ENCODE measurements at places on chromosomes 16 and 17.

DNA sequence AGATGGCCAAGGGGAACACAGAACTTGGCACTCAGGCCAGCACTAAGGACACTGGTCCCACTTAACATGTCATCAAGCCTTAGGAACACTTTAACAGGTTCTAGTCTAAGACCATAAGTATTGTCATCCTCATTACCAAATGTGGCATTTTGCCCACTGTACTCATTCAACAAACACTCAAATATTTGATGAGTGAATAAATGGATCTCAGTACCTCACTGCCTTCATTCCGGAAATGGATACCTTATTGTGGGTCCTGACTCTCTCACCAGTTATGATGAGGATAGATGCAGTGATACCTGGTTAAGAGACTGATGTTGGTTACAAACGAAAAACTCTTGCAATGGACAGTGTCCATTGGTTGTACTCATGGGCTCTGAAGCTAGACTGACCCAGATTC, 455.2 kb upstream of the DYNLRB2 start:
- no peak for DNase-seq

- no peak for DNase-seq
These were observed 21.0 kb upstream of the SEC14L1 start for GRCh38 chr17:77119668-77120301.

DNA sequence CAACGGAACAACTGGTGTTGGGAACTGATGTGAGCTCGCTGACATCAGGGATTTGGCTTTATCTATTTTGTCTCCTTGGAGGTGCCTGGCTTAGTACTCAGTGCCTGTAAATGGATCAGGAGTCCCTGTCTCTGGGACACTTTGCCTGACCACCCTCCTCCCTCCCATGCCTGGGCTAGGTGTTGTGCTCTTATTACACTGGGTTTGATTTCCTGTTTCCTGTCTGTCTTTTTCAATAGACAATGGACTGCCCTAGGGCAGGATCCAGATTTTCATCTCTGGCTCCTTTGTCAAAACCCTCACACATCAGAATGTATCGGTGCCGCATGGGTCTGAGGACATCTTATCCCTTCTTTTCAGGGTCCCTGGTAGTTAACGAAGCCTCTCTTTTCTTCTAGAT, 223.6 kb upstream of the ASIC2 start:
- no peak for DNase-seq

DNA sequence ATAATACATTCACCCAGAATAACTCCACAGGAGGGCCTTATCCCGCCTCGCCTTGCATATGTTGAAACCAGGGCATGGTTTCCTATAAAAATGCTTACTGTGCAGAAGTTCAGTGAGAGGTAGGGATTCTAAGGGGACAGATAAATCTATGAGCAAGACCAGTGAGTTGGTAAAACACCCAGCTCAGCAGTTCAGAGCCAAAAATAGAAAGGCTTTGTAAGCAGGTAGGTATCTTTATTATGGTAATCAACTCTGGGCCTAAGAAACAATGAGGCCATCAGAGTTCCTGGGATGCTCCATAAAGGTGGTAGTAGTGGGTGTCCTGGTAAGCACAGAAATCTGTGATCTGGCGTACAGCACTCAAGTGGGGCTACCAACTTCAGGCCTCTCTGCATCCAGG, 549.4 kb upstream of the CDH5 start:
- no peak for DNase-seq

DNA sequence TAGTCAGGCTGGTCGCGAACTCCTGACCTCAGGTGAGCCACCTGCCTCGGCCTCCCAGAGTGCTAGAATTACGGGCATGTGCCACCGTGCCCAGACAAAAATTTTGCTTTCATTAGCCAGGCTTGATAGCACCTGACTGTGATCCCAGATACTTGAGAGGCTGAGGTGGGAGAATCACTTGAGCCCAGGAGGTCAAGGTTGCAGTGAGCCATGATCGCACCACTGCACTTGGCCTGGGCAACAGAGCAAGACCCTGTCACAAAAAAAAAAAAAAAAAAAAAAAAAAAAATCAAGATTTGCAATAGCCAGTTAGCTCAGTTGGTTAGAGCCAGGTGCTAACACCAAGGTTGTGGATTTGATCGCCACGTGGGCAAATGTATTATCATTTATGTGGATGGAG, 6.1 kb upstream of the FXR2 start:
- DNase-seq: no peak

DNA sequence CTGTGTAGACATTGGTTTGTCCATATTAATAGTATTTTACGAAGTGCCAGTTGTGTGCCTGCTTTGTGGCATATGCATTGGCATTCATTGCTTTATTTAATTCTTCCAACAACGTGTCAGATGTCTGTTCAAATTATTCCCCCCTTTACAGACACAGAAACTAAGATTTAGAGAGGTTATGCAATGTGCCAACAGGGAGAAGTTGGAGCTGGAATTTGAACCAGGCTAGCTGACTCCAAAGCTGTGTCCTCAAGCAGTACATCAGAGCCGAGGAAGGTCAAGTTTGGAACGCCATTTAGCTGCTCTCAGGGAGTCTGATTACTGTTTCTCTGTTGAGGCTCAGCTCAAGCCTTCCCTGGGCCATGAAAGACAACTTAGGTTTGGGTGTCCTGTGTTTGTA, 232.3 kb downstream of the WWOX start:
- no peak for DNase-seq

DNA sequence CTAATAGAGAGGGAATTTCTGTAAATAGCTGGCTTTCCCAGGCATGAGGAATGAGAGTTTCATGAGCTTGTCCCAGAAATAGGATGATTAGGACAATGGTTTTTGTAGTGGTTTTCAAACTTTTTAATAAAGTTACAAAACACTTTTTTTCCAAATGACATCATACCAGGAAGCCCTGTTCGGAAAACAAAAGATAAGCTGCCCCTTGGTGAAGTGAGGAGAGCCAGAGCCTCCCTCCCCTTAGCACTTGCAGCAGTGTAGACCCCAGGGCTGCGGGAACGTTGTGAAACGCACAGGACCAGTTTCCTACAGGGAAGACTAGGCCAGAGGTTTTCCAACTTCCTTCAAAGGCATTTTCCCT, 7.6 kb downstream of the FBRS start:
- DNase-seq: no peak

- DNase-seq: no peak
These were observed 146.3 kb upstream of the NOL11 start for GRCh38 chr17:67571478-67571877.

- DNase-seq: no peak
These were observed 95.1 kb upstream of the PIRT start for GRCh38 chr17:10932938-10933337.

- no peak for DNase-seq
These were observed 14.9 kb downstream of the WNT3 start for GRCh38 chr17:46803544-46803943.

DNA sequence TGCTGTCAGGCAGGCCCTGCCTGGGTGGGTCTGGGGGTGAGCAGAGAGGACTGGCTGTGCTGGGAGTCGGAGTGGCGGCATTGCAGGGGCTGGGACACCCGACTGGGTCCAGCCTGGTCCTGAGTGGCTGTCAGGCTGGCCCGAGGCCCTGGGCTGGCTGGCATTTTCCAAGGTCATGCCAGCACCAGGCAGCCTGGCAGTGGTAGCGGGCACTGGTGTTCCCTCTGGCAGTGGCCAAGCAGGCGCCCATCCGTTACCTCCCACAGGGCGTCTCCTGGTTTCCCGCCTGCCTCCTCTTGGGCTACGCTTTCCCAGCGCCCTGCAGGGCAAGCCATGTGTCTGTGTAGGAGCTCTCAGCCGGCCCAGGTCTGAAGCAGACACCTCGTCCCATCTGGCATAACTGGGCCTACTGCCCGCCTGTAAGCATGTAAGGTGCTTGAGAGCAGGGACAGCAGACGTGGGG, 5.7 kb upstream of the PKMYT1 start:
- no peak for DNase-seq

GRCh38 chr16:67648764-67649407, 3.9 kb downstream of the CARMIL2 start:
- no peak for DNase-seq

DNA sequence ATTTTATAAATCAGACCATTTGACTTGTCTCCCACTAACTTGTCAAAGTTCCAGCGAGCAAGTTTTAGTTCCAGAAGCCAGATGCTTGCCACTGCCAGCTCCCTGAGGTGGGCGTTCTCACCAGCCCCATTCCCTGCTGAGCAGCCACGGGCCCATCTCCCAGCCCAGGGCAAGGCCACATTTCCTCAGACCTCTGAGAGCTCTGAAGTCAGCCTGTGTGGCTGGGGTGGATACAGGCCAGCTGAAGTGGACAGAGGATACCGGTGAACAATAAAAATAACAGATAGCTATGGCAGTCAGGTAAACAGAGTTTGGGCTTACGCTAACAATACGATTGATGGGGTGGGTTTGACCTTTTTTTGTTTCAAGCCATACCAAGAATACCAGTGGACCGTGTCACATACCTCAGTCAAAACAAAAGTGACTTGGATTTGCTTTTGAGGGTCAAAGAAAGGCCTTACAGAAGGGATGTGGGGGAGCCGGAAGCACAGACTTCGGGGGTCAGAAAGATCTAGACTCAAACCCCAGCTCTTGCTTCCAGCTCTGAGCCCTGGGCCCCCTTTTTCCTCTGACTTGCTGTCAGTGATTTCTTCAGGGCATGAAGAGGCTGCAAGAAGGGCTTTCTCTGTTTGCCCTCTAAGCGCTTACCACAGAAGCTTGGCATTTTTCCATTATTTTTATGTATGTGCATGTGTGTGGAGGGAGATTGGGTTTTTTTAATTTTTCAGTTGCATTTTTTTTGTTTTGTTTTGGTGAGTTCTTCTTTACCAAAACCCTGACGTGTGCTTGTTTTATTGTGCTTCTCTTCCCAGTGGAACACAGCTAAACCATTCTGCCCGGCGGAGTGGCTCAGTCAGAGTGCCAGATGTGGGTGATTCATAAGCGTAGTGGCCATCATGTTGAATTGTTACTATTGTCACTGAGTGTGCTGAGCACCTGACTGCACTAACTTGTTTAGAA, 109.9 kb downstream of the GNAO1 start:
- no peak for DNase-seq

GRCh38 chr17:19421219-19421618, 10.2 kb downstream of the RNF112 start:
- DNase-seq: no peak

DNA sequence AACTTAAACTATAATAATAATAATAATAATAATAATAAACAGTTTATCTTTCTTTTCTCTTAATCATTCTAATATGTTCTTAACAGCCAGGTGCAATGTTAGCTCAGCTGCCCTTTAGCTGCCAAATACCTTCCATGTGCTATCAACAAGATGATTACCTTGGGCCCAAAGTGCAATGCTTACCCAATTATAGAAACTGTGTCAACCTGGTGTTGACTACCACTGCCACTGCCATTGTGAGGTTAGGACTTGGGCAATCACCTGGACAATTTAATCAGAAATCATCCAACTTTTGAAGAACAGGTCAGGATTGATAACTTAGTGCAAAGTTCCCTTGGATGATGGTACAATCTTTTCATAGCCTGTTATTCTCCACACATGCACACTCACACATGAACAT, 371.8 kb upstream of the SALL1 start:
- no peak for DNase-seq

GRCh38 chr16:85029408-85029784, 1.8 kb downstream of the KIAA0513 start:
- peak; percentile 73 for DNase-seq

DNA sequence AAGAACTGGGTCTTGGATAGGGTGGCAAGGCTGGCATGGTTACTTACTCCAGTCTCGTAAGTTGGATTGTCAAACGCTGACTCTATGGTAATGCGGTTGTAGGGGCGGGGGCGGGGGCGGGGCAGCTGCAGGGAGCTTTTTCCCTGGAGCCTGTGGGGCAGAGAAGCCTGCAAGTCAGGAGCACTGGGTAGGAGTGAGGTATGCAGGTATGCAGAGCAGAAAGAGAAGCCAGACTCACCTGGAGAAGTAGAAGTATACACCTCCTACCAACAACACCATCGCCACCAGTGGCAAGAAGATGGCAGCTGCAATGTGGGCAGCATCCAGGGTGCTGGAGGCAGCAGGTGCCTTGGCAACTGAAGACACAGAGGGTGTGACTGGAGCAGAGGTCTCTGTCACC, 4.8 kb upstream of the PHF12 start:
- no peak for DNase-seq

- no peak for DNase-seq
These were observed 41.9 kb upstream of the WSCD1 start for GRCh38 chr17:6028294-6028693.

DNA sequence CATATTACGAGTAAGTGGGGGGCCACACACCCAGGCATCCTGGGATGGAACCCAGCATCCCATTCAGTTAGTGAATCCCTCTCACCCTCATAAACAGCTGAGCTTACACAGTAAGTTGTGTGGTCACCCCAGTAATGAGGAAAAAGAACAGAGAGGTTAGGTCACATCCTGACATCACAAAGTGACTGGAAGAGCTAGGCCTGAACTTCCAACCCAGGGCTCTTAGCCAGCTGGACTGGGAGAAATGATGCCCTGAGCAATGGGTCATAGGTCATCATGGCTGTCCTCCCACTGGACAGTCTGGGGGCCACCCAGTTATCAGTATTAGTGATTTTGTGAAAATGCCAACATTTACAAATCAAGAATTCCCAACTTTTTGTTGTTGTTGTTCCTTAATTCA, 205.3 kb downstream of the ZNF423 start:
- no peak for DNase-seq

- DNase-seq: no peak
These were observed 24.4 kb upstream of the CREBBP start for GRCh38 chr16:3904875-3905274.

GRCh38 chr17:64406321-64407200, 15.9 kb upstream of the PECAM1 start:
- no peak for DNase-seq

GRCh38 chr17:16929035-16929680, 42.8 kb downstream of the TNFRSF13B start:
- no peak for DNase-seq

- no peak for DNase-seq
These were observed 282.9 kb upstream of the IRX5 start for GRCh38 chr16:54647725-54648221.

- DNase-seq: no peak
These were observed 833.8 kb upstream of the RBFOX1 start for GRCh38 chr16:6498858-6499257.

DNA sequence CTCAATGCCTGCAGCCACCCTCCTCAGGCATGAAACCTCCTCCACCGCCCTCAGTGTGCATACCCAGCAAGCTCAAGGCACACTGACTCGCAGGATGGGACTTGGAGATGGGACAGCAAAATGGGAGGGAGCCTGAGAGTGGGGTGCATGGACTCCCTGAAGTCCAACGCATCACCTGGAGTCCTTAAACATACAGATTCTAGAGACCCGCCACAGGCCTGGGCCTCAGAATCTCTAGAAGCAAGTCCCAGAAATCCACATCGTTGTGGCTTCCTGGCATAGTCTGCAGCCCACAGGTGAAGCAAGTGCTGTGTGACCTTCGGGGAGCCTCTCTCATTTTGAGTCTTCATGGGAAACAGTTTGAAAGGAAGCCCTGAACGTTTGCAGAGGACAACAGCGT, 3.6 kb upstream of the TBX21 start:
- DNase-seq: no peak
